GM23248 (cell line): ENCODE measurements at places on chromosomes 11 and 22. TPM values are rescaled to one million over a fixed set of nuclear protein-coding genes. Genes with fewer than 3 reads are reported as not detected.

- no peak for DNase-seq
- no peak overlapping the region for H3K4me3 ChIP-seq
- no peak overlapping the region for H3K27ac ChIP-seq
- H3K36me3 ChIP-seq: no peaks in the 10 kb centered on the region
These were observed 203.2 kb downstream of the CSNK2A3 start for GRCh38 chr11:11149671-11150459.

The SHISAL1 gene
- total RNA-seq: 1.5 and 2.2 TPM in 2 replicates

DNA sequence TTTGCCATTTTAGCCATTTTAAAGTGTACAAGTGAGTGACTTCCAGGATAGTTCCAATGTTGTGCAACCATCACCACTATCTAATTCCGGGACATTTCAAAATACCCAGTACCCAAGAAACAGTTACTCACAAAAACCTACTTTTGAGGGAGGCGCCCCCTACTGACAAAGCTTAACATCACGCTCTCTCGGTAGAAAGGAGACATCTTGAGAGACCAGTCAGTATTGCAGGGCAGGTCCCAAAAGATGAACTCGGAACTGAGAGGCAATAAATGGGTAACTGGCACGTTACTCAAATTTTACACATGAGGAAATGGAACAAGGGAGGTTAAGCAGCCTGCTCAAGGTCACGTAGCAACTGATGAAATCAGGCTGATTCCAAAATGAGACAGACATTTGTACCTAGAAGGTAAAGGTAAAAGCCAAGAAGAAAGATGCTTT lies 50.0 kb upstream of the POU2AF1 start:
- no peak overlapping the region for H3K4me3 ChIP-seq
- no peak overlapping the region for H3K27ac ChIP-seq
- no peaks in the 10 kb centered on the region for H3K36me3 ChIP-seq
- H3K27me3 ChIP-seq: no peaks in the 10 kb centered on the region; the same call in 1 of the 2 replicates
- DNase-seq: peak; percentile 80

GRCh38 chr11:1547467-1548098 lies 24.5 kb downstream of the DUSP8 start:
- no peak overlapping the region for H3K4me3 ChIP-seq
- H3K27me3 ChIP-seq: peaks cover 22% of the 10 kb centered on the region
- no peak for DNase-seq
- H3K4me1 ChIP-seq: no peaks in the 10 kb centered on the region
